ENCODE measurements at places on chromosomes 4 and X.

- DNase-seq, result no peak
Measured at GRCh38 chr4:184329659-184330400, 112.2 kb upstream of the ENPP6 start.

GRCh38 chr4:1463927-1464540 lies 57.8 kb upstream of the NKX1-1 start:
- DNase-seq, result no peak

DNA sequence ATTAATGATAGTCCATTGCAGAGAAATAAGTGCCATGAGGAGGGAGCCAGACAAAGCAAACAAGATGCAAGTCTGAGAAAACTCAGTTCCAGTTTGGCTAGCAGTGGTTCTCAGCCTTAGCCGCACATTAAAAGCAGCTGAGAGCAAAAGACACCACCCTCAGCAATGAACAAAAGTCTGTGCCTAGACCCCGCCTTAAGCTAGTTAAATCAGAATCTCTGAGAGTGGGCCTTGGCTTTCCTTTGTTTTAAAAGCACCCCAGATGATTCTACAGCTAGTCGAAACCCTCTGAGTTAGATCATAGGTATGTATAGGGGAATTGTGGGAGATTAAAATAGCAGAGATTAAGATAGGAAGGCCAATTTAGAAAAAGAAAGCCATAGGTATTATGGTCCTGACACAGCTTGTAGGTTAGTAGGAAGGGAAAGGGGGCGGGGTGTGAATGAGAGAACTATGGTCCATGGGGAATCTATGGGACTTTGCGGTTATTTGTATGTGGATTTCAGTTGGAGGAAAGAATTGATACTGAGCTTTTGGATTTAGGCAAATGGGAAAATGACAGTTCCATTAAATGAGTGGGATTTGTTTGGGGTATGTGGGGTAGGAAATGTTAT lies 12.0 kb downstream of the SPRY1 start:
- no peak for DNase-seq

DNA sequence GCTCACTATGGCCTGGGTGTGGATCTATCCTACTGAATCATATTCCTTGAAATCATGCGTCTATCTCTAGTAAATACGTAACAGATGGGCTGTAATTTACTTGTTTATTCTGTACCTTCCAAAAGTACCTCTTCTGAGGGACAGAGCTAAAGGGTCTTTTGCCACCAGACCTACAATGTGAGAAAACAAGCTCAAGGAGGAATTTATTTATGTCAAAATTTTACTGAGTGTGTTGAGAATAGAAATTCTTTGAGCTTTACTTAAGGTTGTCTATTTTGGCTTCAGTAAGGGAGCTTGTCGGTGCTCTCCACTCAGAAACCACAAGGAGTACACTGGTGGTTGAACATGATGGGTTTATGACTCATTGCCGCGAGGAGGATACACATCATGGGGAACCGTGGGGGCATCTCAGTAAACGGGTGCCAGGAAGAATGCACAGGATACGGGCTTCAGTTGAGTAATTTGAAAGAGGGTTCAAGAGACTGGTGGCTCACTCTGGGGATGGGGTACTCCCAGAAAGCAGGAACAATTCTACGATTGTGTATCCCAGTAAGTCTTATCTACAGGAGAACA lies 3.0 kb downstream of the ANK2 start:
- no peak for DNase-seq

DNA sequence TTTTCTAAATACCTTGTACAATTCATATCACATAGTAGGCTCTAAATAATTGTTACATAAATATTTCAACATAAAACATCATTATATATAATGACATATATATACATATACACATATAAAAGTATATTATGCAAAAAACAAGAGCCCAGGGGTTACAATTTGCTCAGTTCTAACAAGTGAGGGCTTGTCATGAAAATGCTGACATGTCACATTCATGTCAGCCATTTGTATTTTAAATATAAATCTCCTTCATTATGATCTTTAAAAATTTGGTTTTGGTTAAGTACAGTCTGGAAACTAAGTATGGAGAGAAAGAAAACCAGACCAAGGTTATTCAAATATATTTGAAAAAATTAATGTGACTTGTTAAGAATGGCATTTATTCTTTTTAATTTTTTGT lies 2745.4 kb downstream of the PCDH7 start:
- no peak for DNase-seq

- no peak for DNase-seq
Measured at GRCh38 chr4:85734424-85734831, 259.5 kb downstream of the ARHGAP24 start.

GRCh38 chrX:79477691-79478090 lies 110.6 kb upstream of the ITM2A start:
- no peak for DNase-seq

DNA sequence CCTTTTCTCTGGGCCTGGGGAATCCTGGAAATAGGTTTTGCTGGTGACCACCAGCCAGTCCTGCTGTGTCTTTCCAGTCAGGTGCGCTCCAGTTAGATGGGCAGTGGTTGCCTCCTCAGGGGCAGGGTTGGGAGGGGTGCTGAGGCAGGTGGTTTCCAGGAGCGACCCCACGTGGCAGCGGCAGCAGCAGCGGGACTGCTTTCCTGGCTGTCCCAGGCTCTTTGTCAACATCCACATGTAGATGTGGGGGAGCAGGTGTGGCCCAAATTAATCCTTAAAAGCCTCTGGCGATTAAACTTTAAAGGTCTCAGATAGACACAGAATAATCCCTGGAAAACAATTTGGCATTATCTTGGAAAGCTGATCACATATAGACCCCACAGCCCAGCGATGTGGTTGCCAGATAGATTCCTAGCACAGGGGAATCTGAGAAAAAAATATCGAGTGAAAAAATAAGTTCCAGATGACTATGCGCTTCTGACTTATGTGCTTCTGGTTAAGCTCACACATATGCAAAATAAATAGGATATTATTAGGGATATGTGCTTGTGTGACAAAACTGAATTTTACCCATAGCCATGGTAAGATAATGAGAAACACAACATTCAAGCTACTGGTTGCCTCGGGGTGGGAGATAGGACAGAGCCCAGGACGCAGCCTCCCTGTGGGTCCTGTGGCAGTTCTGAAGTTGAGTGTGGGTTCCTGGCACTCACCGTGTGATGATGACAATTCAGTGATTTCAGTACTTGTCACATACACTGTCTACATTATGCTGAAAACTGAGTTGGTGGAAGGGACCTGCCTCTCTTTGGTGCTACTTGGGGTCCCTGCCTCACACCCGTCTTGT lies 336.4 kb downstream of the ARHGAP10 start:
- no peak for DNase-seq
